Natural killer cell (primary cell): ENCODE measurements at places on chromosomes 1 and 21. TPM values are rescaled to one million over a fixed set of nuclear protein-coding genes. Genes with fewer than 3 reads are reported as not detected.

The USP25 gene
- 76.4 TPM for total RNA-seq

The KCNC4 gene
- 3.9 TPM for total RNA-seq

The TNFSF18 gene
- 0.18 TPM for total RNA-seq

The CDK18 gene
- 1.9 TPM for total RNA-seq

The KRTAP15-1 gene
- total RNA-seq = not detected

GRCh38 chr1:241396747-241397681 lies 40.0 kb upstream of the RGS7 start:
- no peaks in the 10 kb centered on the region for H3K36me3 ChIP-seq
- no peak for DNase-seq
- H3K27me3 ChIP-seq = no peaks in the 10 kb centered on the region
- no peak overlapping the region for H3K4me3 ChIP-seq

GRCh38 chr1:161196521-161197451 lies 2.1 kb downstream of the ADAMTS4 start:
- no peak for DNase-seq
- H3K4me3 ChIP-seq = no peak overlapping the region
- H3K4me1 ChIP-seq = peaks cover 69% of the 10 kb centered on the region
- no peak overlapping the region for H3K27ac ChIP-seq
- no peaks in the 10 kb centered on the region for H3K27me3 ChIP-seq
- H3K36me3 ChIP-seq = no peaks in the 10 kb centered on the region

DNA sequence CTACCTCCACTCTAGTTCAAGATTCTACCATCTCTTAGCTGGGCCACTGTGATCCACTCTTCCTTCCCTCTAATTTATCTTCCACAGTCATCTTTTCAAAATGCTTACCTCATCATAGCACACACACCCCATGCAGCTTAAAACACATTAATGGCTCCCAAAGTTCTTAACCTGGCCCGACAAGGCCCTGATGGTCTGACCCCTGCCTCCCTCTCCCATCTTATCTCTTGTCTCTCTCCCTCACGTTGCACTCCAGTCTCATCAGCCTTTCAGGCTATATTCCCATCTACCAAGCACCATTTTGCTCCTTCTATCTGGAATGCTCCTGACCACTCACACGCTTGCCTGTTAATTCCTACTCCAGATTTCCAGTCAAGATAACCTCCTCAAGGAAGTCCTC lies 2.5 kb upstream of the ZBTB8A start:
- no peaks in the 10 kb centered on the region for H3K36me3 ChIP-seq
- H3K27me3 ChIP-seq = peaks cover 27% of the 10 kb centered on the region
- DNase-seq = no peak
- H3K4me1 ChIP-seq = peaks cover 11% of the 10 kb centered on the region
- H3K4me3 ChIP-seq = no peak overlapping the region

DNA sequence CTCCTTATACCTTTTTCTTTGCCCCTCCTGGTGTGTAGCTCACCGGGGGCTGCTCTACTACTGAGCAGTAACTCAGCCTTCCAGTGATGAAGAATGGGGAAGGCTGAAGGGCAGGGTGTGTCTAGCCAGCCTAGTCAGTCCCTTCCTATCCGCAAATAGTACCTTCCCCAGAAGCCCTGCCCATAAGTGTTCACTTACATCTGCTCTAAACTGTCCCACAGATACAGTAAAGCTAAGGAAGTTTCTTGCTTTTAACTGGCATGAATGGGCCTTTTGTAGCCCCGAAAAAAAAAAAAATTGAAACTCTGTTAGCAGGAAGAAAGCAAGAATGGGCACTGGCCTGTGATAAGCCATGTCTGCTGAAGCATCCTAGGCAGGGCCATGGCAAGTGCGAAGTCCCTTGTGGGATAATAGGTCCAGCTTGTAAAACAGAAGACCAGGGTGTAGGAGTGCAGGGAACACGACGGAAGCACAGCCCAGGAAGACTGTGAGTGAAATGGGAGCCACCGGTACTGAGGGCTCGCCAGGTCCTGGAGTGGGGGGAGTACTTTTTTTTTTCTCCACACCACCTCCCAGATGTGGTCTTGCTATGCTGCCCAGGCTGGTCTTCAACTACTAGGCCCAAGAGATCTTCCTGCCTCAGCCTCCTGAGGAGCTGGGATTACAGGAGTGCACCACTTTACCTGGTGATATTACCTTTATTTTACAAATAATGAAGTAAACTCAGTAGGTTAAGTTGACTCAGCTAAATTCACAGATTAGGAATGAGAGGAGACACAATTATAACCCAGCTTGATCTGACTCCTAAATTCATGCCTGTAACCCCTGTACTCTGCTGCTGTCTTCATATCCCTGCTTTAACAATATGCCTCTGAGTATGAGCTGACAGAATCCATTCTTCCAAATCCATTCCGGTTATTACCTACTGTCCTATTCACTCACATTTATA lies 347.5 kb downstream of the SMYD3 start:
- no peaks in the 10 kb centered on the region for H3K36me3 ChIP-seq
- H3K4me3 ChIP-seq = no peak overlapping the region
- no peaks in the 10 kb centered on the region for H3K27me3 ChIP-seq
- DNase-seq = no peak
- peaks cover 3% of the 10 kb centered on the region for H3K4me1 ChIP-seq

DNA sequence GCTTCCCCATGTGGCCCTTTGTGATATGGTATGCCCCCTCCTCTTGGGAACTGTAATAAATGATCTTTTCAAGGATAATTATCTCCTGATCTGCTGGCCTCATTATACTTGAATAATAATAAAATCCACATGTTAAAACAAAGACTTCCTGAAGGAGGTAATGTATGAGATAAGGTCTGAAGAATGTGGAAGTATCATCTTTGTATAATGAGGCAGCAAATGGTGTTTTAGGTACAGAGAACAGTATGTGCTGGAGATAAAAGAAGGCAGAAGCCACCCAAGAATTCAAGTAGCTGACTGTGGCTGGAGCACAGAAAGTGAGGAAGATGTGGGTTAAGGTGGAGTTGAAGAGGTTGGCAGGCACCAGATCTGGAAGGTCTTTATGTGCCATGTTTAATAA lies 12.8 kb upstream of the COG2 start:
- no peaks in the 10 kb centered on the region for H3K4me1 ChIP-seq
- H3K36me3 ChIP-seq = no peaks in the 10 kb centered on the region
- no peak overlapping the region for H3K27ac ChIP-seq
- H3K27me3 ChIP-seq = no peaks in the 10 kb centered on the region
- no peak overlapping the region for H3K4me3 ChIP-seq

DNA sequence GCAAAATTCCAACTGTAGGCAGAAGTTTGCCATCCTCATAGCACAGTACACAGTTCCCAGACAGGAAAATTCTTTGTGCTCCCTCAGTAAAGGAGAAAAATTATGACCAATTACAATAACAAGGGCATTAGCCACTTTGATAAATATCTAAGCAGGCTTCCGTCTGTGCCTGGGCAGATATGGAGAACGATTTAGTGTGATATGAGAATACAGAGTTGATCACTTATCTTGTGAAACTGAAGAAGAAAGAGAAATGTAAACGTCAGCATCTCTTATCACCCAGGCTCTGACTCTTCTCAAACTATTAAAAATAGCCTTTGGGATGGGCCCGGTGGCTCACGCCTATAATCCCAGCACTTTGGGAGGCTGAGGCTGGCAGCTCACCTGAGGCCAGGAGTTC lies 54.5 kb upstream of the TIAM1 start:
- no peak for DNase-seq
- H3K36me3 ChIP-seq = no peaks in the 10 kb centered on the region
- peaks cover 13% of the 10 kb centered on the region for H3K4me1 ChIP-seq
- no peak overlapping the region for H3K27ac ChIP-seq
- no peak overlapping the region for H3K4me3 ChIP-seq
- H3K27me3 ChIP-seq = no peaks in the 10 kb centered on the region

DNA sequence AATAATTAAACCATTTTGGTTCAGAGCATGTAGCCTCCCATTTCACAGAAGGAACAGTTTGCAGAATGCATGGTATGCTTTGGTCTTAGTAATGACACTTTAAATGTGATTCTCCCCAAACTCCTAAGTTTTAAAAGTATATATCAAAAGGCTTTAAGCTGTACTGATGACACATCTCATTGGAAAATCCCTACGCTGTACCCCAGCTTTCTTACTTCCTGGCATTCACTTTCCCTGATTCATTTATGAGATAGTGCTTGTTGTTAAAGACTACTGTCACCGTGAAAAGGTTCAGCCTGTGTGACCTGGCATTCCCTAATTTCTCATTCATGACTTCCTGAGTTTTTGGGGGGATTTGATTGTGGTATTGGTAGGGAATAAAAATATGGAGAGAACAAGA lies 53.4 kb downstream of the MPZL1 start:
- H3K4me1 ChIP-seq = no peaks in the 10 kb centered on the region
- DNase-seq = no peak
- no peaks in the 10 kb centered on the region for H3K36me3 ChIP-seq

DNA sequence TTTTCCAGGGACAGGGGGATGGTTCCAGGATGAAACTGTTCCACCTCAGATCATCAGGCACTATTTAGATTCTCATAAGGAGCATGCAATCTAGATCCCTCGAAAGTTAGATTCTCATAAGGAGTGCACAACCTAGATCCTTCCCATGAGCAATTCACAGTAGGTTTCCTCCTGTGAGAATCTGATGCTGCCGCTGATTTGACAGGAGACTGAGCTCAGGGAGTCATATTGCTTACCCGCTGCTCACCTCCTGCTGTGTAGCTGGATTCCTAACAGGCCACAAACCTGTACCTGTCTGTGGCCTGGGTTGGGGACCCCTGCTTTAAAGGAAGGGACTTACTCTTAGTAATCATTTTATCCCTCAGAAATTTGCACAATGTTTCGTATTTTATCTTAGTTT lies 9.3 kb downstream of the CTH start:
- DNase-seq = no peak
- no peak overlapping the region for H3K27ac ChIP-seq
- H3K27me3 ChIP-seq = no peaks in the 10 kb centered on the region
- no peaks in the 10 kb centered on the region for H3K36me3 ChIP-seq
- no peaks in the 10 kb centered on the region for H3K4me1 ChIP-seq
- H3K4me3 ChIP-seq = no peak overlapping the region

GRCh38 chr21:29384683-29385359 lies 86.1 kb downstream of the BACH1 start:
- H3K27me3 ChIP-seq = no peaks in the 10 kb centered on the region
- DNase-seq = no peak
- H3K4me1 ChIP-seq = no peaks in the 10 kb centered on the region
- no peak overlapping the region for H3K4me3 ChIP-seq

GRCh38 chr1:94892604-94893254 lies 34.2 kb downstream of the CNN3 start:
- H3K4me1 ChIP-seq = no peaks in the 10 kb centered on the region
- no peak overlapping the region for H3K4me3 ChIP-seq
- no peak overlapping the region for H3K27ac ChIP-seq

DNA sequence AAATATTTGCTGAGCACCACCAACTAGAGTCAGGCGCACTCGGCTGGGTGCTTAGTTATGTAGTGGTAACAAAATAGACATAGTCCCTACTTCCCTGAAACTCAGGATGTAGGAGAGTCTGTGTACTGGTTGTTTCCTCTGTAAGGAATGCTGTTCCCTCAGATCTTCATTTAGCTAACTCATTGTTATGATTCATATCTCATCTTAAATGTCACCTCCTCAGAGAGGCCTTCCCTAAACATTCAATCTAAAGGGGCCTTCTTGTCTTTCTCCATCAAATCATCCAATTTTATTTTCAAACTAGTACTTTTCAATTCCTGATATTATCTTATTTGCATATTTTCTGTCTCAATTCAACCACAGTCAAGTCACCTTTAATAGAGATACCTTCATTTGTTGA lies 132.9 kb downstream of the PIK3R3 start:
- H3K27me3 ChIP-seq = no peaks in the 10 kb centered on the region
- H3K27ac ChIP-seq = no peak overlapping the region
- H3K4me3 ChIP-seq = no peak overlapping the region
- no peaks in the 10 kb centered on the region for H3K4me1 ChIP-seq
- DNase-seq = no peak

DNA sequence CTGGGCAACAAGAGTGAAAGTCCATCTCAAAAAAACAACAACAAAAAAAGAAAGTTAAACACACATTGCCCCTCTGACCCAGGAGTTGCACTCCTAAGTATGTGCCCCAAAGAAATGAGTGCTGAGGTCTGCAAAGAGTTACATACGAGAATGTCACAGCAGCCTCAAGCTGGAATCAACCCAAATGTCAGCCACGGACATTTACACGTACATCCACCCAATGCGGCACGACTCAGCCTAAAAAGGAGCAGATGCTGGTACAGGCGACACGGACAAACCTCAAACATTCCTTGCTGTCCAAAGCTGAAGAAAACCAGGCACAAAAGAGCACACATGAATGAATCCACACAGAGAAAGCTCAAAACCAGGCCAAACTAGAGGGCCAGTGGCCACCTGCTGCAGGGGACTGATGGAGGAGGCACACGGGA lies 46.8 kb upstream of the ECE1 start:
- no peak overlapping the region for H3K4me3 ChIP-seq
- H3K36me3 ChIP-seq = no peaks in the 10 kb centered on the region
- DNase-seq = no peak
- H3K27ac ChIP-seq = no peak overlapping the region

DNA sequence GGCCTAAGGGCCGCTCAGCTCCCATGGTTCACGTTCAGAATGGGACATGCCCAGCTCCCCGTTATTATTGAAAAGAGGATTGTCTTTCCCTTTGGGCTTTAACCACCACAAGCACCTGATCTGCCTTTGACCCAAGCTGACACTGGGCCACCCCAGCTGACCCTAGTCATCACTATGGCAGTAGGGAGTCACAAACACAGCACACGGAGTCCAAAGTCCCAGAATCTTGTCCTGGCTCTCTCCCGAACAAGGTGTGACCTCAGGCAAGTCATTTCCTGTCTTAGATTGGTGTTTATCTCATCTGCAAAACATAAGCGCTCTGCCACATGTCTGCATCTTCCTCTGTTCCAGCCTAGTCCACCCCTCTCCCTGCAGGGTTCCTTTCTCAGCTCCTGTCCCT lies 31.5 kb downstream of the IGFN1 start:
- no peak overlapping the region for H3K4me3 ChIP-seq
- DNase-seq = no peak
- no peaks in the 10 kb centered on the region for H3K4me1 ChIP-seq
- H3K27me3 ChIP-seq = no peaks in the 10 kb centered on the region
- no peak overlapping the region for H3K27ac ChIP-seq

DNA sequence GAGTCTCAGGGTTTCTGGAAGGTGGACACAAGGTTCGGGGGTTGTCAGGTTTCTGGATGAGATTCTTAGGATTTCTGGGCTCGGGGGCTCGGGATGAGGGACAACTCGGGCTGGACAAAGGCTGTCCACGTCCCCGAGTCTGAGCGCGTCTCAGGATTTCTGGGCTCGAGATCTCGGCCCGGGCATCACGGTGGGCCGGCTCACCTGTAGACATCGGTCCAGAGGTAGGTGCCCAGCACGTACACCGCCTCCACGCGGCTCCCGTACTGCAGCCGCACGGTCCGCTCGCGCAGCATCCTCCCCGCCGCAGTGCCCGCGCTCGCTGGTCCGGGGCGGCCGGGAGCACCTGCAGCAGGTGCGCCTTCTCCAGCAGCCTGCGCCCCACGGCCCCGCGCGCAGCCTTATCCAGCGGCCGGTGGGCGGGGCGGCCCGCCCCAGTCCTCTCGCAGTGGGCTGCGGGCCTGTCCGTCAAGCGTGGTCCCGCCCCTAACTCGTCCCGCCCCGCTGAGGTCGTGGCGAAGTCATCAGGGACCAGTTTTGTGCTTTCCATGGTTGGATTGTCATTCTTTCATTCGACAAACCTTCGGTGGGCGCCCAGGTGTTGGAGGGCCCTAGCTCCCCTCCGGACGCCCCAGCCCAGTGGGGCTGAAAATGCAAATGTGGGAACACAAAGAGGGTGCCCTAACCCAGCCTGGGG lies at the start of gene PADI2:
Gene PADI2 (minus strand): TSS at position 376 of the 697 bp plus-strand sequence. CDS start 80 bp downstream, at position 296.
- H3K27ac ChIP-seq = no peak within 1 kb of the TSS
- no peaks in the 10 kb centered on the region for H3K36me3 ChIP-seq
- peak within 1 kb of the TSS; percentile 13 for H3K4me3 ChIP-seq
- H3K27me3 ChIP-seq = no peaks in the 10 kb centered on the region
